ENCODE measurements at places on chromosomes 16 and 17. TPM values are rescaled to one million over a fixed set of nuclear protein-coding genes. Genes with fewer than 3 reads are reported as not detected.

Gene SEZ6
- 10.1 TPM for total RNA-seq

Gene TP53TG3B
- total RNA-seq = not detected

Gene CLDN6
- 563 TPM for total RNA-seq

Gene PPY
- total RNA-seq = not detected

Gene HLF
- 0.41 TPM for total RNA-seq

Gene SLC6A4
- total RNA-seq = 0.64 TPM

Gene MYH11
- total RNA-seq = 0.31 TPM

Gene P2RX5
- 0.89 TPM for total RNA-seq

Gene ARL5C
- not detected for total RNA-seq

Gene CES5A
- total RNA-seq = not detected

Gene TAC4
- not detected for total RNA-seq

Gene C16orf54
- 0.17 TPM for total RNA-seq

Gene NOL3
- total RNA-seq = 12.7 TPM

Gene RNF157
- total RNA-seq = 45.9 TPM

All from progenitor cell of endocrine pancreas (in vitro differentiated cells).